Liver (tissue), 10 donors: ENCODE measurements at places on chromosomes 7 and 10. TPM values are rescaled to one million over a fixed set of nuclear protein-coding genes. Genes with fewer than 3 reads are reported as not detected.

DNA sequence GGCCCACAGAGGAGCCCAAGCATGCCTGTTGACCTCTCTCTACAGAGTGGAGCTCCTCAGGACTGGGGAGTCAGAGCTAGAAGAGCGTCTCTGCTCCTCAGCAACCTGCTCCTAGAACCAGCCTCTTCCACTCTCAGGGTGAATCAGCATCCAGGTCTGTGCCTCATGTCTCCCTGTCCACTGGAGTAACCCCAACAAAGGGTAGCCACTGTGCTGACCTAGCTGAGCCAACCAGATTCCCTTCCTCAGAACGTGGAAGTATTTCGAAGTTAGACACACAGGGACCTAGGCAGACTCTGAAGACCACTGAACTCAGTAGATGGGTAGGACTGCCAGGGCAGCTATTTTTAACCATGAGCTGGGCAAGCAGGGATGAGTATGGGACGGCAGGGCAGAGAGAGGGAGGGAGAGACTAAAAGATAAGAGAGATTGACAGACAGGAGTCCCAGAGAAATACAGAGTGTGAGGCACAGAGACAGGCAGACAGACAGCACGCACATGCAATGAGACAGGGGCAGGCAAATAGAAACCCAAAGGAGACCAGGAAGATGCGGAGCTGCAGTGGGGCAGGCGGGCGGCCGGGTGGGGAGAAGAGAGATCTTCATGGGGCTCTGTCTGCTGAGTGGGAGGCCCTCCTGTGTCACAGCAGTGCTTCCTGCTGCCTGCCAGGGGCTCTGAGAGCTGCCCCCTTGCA lies 56.7 kb downstream of the OSBPL3 start:
- no peak overlapping the region for H3K4me3 ChIP-seq
- no peaks in the 10 kb centered on the region for H3K27me3 ChIP-seq
- no peaks in the 10 kb centered on the region for H3K4me1 ChIP-seq
- DNase-seq = no peak
- H3K27ac ChIP-seq = no peak overlapping the region

GRCh38 chr10:116263870-116264655 lies 8.9 kb downstream of the GFRA1 start:
- H3K27me3 ChIP-seq = no peaks in the 10 kb centered on the region
- H3K36me3 ChIP-seq = no peaks in the 10 kb centered on the region
- no peak overlapping the region for H3K4me3 ChIP-seq
- H3K27ac ChIP-seq = no peak overlapping the region

SGMS1 gene
- 98.2 TPM for total RNA-seq

DNA sequence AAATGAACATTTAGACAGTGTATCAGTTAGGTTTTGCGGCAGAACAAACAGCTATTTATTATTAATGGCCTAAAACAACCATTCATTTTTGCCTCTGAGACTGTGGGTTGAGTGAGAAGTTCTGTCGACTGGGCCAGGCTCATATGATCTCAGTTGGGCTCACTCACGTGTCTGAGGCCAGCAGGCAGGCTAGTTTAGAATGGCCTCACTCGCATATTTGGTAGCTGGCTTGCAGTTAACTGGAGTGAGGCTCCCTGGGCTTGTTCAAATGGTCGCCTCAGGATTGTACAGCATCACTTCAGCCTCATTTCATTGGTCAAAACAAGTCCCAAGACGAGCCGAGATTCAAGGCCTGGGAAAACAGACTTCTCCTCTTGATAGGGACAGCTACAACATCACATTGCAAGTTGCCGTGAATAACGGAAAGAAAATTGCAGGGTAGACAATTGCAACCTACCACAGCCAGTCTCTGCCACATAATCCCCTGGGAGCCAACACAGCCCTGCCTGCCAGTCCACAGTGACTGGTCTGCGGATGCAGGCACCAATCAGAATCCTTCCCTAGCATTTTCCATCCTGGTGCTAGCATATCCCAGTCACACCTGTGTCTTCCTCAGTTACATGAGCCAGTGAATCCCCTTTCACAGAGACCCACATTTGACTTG lies 23.1 kb upstream of the PPIF start:
- no peak overlapping the region for H3K27ac ChIP-seq
- H3K27me3 ChIP-seq = no peaks in the 10 kb centered on the region
- H3K4me1 ChIP-seq = no peaks in the 10 kb centered on the region
- H3K4me3 ChIP-seq = no peak overlapping the region

LBX1 gene
- not detected for total RNA-seq

DNA sequence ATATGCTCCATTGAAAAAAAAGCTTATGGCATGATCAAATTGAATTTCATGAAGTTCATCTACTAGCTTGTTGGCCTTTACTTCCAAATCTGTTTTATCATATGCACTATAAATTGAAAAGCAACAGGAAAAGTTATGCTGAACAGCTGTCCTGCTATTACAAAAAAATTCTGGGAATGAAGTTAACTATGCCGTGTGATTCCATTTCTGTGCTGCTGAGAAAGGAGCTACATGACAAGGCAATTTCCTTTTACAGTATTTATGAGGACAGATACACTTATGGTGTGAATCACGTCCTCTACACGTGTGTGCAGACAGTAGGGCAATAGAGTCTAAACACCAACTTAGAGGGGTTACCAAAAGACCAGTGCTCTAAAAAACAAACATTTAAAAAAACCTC lies 426.5 kb upstream of the AKR1E2 start:
- no peak overlapping the region for H3K27ac ChIP-seq
- H3K27me3 ChIP-seq = no peaks in the 10 kb centered on the region
- DNase-seq = no peak
- H3K4me1 ChIP-seq = no peaks in the 10 kb centered on the region
- H3K36me3 ChIP-seq = no peaks in the 10 kb centered on the region

BTAF1 gene
- 26.8 TPM for total RNA-seq

DNA sequence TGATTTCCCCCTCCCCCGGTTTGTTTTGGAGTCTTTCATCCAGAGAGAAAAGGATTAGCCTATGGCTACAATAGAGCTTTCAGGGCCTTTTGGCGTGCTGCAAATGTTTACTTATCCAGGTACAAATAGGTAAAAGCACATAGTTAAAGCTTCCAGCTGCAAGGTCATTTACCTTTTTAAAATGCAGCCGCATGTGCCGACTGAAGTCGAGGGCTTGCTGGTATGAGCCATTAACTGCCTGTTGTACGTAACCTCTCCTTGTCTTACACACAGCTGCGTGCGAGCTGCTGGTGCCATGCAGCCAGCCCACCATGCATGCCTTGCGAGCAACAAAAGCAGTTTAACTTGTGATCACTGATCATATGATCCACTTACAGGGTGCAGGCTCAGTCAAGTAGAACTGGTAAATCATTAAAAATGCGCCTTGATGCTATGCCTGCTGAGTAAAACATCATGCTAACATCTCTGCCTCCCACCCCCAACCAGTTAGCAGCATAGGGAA lies 866.4 kb downstream of the LRMDA start:
- H3K27ac ChIP-seq = no peak overlapping the region
- no peak for DNase-seq
- no peaks in the 10 kb centered on the region for H3K27me3 ChIP-seq
- H3K4me1 ChIP-seq = no peaks in the 10 kb centered on the region
- H3K36me3 ChIP-seq = no peaks in the 10 kb centered on the region
- no peak overlapping the region for H3K4me3 ChIP-seq

- H3K4me3 ChIP-seq = no peak overlapping the region
- no peak overlapping the region for H3K27ac ChIP-seq
- no peaks in the 10 kb centered on the region for H3K4me1 ChIP-seq
- no peak for DNase-seq
These were observed 83.1 kb downstream of the CTNNA3 start for GRCh38 chr10:67612577-67613537.

- H3K4me3 ChIP-seq = no peak overlapping the region
- H3K4me1 ChIP-seq = no peaks in the 10 kb centered on the region
- H3K27me3 ChIP-seq = no peaks in the 10 kb centered on the region
- no peak for DNase-seq
- no peak overlapping the region for H3K27ac ChIP-seq
- no peaks in the 10 kb centered on the region for H3K36me3 ChIP-seq
These were observed 204.7 kb downstream of the CNTNAP2 start for GRCh38 chr7:146321301-146321700.

DNA sequence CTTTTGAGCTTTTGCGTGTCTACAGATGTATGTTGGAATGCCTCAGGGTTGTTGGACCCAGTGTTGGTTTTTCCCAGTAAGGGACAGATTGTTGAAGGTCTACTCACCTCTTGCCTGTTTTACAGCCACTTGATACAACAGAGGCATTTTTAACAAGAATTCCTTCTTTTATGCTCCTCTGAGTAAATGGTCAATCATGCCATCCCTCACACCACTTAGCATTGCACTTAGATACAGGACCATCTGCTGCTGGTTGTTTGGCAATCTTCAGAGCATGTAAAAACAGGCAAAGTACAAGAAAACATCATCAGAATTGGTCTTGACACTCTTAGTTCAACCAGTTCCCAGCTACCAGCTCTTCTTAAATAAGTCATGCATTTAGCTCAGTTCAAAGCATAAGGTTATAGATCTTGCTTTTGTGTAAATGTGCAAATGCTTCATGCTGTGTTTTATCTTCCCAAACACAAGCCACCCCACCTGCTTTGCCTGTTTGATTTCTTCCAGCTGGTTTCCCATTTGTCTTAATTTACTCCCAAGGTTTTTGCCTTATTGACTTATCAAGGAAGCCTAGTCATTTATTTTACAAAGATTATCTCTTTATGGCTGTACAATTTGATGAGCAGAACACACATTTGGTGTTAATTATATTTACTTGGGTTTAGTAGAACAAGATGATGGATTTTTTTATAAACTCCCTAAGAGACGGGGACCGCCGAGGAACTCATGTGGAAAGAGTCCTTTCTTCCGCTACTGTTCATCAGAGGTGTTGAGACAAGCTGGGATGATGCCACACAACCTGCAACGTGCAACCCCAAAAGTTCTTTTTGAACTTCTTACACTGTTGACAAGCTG lies 136.6 kb downstream of the AHR start:
- no peak overlapping the region for H3K4me3 ChIP-seq
- H3K27ac ChIP-seq = no peak overlapping the region
- no peaks in the 10 kb centered on the region for H3K27me3 ChIP-seq
- no peaks in the 10 kb centered on the region for H3K4me1 ChIP-seq
- DNase-seq = no peak

BAZ1B gene
- total RNA-seq = 30.7 TPM

IL6 gene
- not detected for total RNA-seq

- H3K27ac ChIP-seq = no peak overlapping the region
- DNase-seq = peak; percentile 68
- peaks cover 16% of the 10 kb centered on the region for H3K4me1 ChIP-seq
These were observed 2.0 kb upstream of the SFTPA2 start for GRCh38 chr10:79562135-79562756.

DNA sequence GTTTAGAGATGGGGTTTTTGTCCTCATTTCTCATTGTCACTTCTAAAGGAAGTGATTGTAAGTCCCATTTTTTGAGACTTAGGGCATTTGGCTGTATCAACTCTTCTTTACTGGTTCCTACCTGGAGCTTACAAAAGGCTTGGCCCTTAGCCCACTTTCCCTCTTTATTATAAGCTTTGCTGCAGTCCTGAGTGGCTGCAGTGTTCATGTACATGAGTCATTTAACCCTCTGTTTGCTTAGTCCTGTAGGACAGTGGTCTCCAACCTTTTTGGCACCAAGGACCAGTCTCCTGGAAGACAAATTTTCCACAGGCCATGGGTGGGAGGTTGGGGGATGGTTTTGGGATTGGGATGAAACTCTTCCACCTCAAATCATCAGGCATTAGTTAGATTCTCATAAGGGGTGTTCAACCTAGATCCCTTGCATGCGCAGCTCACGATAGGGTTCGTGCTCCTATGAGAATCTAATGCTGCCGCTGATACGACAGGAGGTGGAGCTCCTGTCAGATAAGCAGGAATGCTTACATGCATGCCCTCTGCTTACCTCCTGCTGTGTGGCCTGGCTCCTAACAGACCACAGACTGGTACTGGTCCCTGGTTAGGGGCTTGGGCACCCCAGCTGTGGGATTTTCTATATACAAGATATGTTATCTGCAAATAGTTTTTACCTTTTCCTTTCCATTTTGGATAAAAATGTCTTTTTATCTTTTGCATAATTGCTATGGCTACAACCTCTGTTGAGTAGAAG lies 99.7 kb downstream of the CCSER2 start:
- DNase-seq = no peak
- no peaks in the 10 kb centered on the region for H3K36me3 ChIP-seq
- no peak overlapping the region for H3K27ac ChIP-seq
- H3K27me3 ChIP-seq = no peaks in the 10 kb centered on the region
- no peaks in the 10 kb centered on the region for H3K4me1 ChIP-seq

DNA sequence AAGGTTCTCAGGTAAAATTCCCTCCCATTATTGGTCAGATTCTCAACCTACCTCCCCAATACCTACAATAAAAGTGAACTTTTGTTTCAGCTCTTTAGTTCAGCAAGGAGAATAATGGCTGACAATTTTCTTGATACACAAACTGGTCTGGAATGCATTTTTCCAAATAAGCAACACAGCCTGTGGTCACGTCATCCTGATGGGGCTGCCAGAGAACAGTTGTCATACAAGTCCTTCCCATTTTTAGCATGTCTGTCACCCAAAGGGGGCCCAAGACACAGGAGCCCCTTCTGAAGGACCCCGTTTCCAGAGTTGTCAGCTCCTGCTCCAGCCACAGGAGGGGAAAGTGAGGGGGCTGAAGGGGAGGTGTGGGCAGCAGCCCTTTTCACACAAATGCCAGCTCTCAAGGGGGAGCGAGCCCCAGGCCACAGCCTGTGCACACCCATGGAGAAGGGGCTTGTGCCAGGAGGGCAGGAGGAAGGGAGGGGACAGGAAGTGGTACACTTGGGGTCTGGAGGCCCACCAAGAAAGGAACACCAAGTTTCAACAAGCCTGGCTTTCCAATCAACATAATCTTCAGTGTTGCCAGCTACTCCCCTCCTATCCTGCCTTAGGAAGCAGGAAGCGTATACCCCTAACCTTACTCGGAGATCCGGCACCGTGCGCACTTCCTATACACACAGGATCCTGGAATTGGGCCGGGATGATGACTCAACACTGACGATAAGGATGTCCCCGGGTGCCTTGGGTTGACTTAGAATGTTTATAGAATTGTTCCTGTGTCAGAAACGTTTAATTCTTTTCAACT lies 43.4 kb upstream of the PDLIM1 start:
- H3K4me1 ChIP-seq = peaks cover 6% of the 10 kb centered on the region
- H3K27me3 ChIP-seq = no peaks in the 10 kb centered on the region
- no peak for DNase-seq
- peaks cover 15% of the 10 kb centered on the region for H3K36me3 ChIP-seq
- H3K27ac ChIP-seq = peak overlapping the region; percentile 82
- no peak overlapping the region for H3K4me3 ChIP-seq

- no peak overlapping the region for H3K4me3 ChIP-seq
- H3K27ac ChIP-seq = no peak overlapping the region
- no peaks in the 10 kb centered on the region for H3K4me1 ChIP-seq
- no peak for DNase-seq
- H3K27me3 ChIP-seq = no peaks in the 10 kb centered on the region
These were observed 12.0 kb downstream of the INPP5F start for GRCh38 chr10:119737823-119738222.

PKD2L1 gene
- 0.08 TPM for total RNA-seq
